ENCODE measurements at places on chromosomes 4 and X.

- no peak for DNase-seq
Observed at GRCh38 chr4:92091335-92091734, 212.4 kb upstream of the GRID2 start.

DNA sequence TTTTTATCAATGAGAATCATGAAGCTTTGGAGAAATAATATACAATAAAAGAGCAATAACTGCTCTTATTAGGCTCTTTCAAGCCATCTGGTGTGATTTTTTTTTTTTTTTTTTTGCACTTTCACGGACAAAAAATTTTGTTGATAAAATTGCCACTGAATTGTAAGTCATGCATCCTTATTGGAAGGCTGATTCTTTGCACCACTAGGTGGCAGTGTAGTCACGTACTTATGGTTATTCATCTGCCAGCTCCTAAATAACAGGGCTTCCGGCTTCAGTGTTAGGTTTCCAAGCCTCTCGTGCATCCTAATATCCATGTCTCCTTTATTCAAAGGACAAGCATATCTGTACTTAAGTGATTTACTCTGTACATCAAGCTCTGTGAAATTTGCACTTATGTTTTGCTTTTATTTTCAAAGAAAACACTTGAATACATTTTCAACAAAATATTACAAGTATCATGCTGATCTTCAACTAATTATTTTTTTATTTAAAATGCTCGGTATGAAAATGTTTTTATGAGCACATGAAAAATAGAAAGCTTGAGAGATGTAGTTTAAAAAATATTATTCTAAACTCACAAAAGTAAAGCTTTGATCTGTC lies 1578.3 kb upstream of the TENM3 start:
- peak; percentile 13 for DNase-seq

- no peak for DNase-seq
Observed at GRCh38 chrX:23904096-23904495, 3.6 kb downstream of the APOO start.

GRCh38 chr4:73181231-73181630 lies 77.4 kb downstream of the ANKRD17 start:
- DNase-seq: no peak

GRCh38 chr4:143352720-143353119 lies 16.0 kb downstream of the GAB1 start:
- no peak for DNase-seq

DNA sequence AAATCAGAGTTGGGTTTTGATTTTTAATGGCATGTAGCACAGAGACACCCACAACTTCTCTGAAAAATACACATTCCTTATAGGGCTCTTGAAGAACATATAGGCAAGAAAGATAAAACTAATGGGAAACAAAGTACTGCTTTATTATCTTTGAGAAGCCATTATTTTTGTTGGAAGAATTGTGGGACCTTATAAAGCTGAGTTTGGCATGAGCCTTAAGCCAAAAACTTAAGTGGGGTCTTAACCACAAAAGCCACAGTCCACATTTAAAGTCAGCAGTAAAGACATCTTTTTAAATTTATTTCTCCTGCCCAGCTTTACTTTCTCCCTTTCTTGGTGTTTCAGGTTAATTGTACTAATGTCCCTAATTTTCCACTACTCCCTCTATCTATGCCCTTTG lies 1297.3 kb downstream of the C4orf33 start:
- DNase-seq: no peak

- no peak for DNase-seq
Observed at GRCh38 chr4:8215001-8215427, 15.9 kb downstream of the SH3TC1 start.

Data from activated gamma-delta T cell treated with anti-CD3 and anti-CD28 coated beads, Interleukin-2, amount 50 U/mL, for 16 hours (primary cell).